ENCODE measurements at places on chromosomes 6 and 20.

DNA sequence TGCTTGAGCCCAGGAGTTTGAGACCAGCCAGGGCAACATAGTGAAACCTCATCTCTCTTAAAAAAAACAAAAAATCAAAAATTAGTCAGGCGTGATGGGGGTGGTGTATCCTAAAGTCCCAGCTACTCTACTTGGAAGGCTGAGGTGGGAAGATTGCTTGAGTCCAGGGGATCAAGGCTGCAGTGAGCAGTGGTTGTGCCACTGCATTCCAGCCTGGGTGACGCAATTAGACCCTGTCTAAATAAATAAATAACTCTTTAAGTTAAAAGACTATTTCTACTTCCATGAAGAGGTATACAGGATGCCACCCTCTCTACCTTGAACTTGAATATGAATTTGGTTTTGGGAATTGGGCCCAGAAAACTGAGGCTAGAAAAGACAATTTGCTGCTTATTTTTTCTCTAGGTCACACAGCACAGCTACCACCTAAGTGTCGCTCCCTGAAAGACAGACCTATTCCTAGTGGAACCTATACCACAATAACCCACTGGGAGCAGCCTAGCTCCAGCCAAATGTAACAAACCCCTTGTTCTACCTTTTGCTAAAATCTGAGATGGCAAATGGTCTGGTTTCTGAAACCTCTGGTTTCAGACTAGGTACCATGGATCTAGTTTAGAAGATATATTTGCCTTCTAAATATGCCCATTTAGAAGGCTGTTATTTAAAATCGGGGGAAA lies 35.2 kb downstream of the HMGCLL1 start:
- DNase-seq = no peak

DNA sequence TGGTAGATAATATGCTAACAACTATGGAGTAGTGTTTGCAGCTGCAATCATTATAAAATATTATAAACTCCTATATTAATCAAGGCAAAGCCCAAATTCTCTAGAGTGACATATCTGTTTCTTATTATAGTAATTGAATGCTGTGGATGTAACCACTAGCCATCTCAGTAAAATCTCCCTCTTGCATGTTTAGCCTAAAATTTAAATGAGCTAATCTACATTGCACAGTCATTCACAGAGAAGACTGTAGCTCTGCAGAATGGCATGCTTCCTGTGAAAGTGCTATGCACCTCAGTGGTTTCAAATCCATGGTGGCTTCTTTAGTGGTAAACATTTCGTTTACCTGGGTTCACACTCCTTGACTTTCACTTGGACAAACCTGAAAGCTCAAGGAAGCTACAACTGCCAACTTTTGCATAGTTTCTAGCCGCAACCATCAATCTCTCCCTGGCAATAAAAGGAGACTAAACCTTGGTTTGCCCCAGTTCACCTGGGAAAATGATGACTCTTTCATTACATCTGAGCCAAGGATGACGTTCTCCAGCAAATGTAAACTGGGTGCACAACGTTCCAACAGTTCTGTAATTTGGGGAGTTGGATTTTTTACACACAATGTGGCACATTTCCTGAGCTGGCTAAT lies 47.2 kb downstream of the FILIP1 start:
- no peak for DNase-seq

DNA sequence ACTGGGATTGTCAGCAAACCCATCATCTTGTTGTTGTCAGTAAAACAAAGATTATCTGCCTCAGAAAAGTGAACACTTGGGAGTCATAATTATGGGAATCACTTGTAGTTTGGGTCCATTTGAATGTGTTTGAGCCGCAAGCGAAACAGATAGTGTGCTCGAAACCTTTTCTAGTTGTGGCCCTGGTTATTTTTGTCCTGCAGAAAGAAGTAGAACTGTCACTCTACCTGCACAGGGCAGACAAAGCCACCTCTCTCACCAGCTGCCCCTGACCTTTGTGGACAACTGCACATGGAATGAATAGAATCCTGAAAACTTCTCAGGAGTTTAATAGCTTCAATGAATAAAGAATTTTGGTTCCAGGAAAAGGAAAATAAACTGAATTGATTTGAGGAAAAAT lies 156.1 kb upstream of the CHD6 start:
- DNase-seq = no peak

DNA sequence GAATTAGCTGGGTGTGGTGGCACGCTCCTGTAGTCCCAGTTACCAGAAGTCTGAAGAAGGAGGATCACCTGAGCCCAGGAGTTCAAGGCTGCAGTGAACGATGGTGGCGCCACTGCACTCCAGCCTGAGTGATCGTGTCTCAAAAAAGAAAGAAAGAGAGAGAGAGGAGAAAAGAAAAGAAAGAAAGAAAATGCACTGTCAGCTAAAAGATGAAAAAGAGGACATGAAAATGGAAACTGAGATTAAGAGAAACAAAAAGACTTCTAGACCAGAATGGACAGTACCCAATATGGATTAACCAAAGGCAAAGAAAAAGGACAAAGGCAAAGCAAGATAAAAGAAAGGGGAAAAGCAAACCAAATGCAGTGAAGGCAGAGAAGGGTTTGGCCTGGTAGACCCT lies 9.0 kb upstream of the RALGAPA2 start:
- no peak for DNase-seq

- DNase-seq = no peak
These were observed 100.7 kb upstream of the CD93 start for GRCh38 chr20:23186808-23187207.

DNA sequence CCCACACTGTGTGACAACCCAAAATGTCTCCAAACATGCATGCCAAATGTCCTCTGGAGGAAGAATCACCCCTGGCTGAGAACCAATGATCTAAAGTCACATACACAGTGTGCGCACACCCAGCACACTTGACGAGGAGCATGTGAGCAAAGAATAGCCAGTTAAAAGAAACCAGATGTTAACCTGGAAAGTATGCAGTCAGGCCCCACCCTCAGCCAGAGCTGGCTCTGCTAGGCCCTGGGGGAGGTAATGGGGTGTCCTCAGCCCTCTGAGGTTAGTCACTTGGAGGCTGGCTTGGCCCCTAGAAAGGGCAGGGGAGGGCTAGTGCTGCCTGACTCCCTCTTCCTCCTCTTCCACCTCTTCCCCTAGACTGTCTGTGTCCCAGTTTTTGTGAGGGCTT lies 15.2 kb upstream of the GUCA1A start:
- DNase-seq = no peak

- DNase-seq = no peak
These were observed 37.9 kb downstream of the ERMARD start for GRCh38 chr6:169789146-169789943.
